Erythroblast (primary cell): ENCODE measurements at places on chromosomes 1 and 21.

DNA sequence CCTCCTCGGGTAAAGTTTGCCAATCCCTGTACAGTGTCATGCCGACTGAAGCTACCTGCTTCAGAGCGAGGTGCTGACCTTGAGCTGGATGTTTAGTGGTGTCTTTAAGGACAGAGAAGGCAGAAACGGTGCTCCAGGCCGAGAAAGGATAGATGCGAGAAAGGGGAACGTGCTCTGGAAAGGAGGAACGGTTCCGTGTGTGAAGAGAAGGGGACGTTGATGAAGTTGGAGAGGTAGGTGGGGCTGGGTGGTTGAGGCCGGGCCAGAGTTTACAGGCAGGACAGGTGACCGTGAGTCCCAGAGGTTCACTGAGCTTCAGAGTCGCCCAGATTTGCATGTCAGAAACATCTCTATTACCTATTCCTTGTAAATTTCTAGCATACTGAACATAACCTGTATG, 90.7 kb downstream of the SCCPDH start:
- no peak for DNase-seq

- DNase-seq: peak; percentile 63
These were observed 110.6 kb downstream of the HS2ST1 start for GRCh38 chr1:87024936-87025540.

DNA sequence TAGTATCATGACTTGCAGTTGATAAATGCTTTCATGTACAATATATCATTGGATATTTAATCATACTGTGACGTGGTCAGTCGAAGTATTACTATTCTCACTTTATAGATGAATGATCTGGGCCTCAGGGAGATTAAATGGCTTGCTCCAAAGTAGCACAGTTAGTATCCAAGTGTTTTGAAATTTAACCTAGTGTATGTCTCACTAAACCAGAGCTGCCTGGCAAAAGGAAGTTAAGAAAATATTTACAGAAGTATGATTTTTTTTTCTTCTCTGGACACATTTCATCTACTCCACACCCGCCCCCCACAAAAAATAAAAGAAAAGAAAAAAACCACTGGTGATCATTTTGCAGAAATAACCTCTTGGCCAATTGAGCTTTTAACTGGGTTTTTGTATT, 71.9 kb upstream of the CXADR start:
- no peak for DNase-seq

- DNase-seq: no peak
These were observed 238.3 kb downstream of the OMA1 start for GRCh38 chr1:58308206-58308605.

- DNase-seq: no peak
These were observed 29.6 kb downstream of the ITLN2 start for GRCh38 chr1:160924791-160925651.

GRCh38 chr1:17292299-17293160, 15.5 kb upstream of the PADI4 start:
- DNase-seq: no peak

- peak; percentile 43 for DNase-seq
These were observed 2.9 kb downstream of the WDR26 start for GRCh38 chr1:224431726-224432125.
